CD4-positive, alpha-beta T cell treated with Interleukin-15 for 4 hours (primary cell): ENCODE measurements at places on chromosomes 12 and 14.

DNA sequence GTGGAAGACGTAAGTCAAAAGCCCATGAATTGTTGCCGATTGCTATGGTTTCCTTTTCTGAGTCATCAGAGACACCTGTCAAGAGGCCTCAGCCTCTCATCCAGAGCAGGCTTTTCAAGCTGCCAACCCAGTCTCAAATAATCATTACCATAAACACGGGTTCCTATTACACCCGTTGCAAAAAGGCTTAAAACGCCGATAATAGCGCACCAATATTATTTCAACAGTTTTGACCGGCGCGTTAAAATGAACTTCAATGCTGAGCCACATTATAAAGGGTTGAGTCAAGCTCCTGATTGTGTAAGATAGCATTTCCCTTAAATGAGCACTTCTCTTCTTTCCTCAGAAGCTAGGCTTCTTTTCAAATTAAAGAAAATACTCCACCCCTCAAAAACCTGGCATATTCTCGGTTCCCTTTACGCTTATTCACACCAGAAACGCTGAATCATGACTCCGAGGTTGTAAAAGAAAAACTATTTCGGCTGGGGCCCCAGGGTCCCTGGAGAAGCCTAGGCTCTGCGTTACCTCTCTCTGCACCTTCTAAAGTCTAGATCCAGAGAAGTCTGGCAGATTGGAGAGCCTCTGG, 1.4 kb downstream of the TMTC1 start:
- DNase-seq = no peak

- no peak for DNase-seq
Observed at GRCh38 chr14:45400509-45400908, 147.5 kb upstream of the MIS18BP1 start.

GRCh38 chr12:84551373-84551772, 361.2 kb downstream of the SLC6A15 start:
- no peak for DNase-seq

DNA sequence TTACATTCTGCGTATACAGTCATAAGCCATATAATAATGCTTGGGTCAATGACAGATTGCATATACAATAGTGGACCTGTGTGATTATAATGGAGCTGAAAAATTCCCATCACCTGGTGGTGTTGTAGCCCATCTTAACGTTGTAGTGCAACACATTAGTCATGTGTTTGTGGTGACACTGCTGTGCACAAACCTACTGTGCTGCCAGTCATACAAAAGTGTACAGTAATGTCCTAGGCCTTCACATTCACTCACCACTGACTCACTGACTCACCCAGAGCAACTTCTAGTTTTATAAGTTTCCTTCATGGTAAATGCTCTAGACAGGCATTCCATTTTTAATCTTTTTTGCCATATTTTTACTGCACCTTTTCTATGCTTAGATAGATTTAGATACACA, 194.8 kb upstream of the SEL1L start:
- DNase-seq = no peak
